OCI-LY7 (cell line): ENCODE measurements at places on chromosomes 11 and 22.

DNA sequence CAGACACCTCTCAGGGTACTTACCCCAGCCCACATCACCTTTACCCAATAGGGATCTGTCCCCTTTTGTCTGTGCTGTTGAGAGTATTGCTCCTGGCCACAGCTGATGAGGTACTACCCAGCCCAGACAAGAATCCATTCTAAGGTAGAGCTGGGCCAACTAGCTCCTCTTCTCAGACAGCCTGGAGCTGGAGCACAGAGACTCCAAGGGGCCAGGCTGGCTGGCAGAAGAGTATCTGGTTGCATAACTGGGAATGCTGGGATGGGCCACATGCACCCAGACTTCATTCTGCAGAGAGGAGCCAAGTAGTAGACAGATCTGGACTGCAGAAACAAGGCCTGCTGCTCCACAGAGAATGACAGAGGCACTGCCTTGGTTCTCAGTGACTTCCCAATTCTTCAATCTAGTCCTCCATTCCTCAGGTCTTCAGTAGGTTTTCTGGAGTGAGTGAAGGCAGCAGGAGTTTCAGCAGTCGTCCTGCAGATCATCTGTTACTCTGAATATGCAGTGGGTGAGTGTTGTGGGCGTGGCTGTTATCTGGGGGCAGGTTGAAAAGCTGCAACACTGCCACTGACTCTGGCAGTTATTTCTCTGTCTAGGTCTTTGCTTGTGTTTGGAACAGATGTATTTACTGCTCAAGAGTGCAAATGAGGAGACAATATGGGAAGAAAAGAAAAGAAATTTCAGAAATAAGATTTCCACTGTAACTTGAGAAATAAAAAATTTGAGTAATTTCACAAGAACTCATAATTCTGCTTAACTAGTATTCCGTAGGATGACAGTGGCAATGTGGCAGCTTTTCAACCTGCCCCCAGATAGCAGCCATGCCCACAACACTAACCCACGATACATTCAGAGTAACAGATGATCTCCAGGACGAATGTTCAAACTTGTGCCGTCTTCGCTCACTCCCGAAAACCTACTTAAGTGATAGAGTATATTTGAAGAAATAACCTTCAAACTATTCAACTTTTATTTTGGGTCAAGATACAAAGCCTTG, 34.9 kb downstream of the MAPK1 start:
- DNase-seq: peak; percentile 21

DNA sequence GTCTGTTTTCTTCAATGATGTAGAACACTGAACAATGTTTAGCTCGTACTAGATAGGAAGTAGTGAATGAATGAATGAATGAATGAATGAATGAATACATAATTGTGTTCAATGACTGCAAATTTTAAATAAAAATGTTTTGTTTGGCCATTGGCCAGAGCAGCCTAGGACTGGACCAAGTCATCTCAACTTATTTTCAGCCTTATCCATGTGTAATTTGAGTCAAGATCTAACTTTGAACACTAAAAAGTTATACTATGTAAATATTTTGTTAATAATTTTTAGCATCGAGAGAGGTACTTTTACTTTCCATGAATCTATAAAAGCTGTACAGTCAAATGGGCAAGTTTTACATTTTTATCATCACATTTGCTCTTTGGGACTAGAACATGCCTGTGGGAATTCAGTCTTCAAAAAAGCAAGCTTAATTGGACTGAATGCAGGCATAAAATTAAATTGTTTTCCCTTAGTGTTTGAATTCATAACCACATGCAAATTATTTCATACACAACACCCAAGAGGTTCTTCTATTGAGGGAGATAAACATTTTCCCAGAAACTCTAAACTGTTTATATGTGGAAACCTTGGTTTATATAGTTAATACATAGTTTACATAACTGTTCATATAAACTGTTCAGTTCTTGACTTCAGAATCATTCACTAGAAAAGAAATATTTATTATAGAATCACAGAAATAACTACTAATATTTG, 222.1 kb upstream of the ANO3 start:
- DNase-seq: no peak

DNA sequence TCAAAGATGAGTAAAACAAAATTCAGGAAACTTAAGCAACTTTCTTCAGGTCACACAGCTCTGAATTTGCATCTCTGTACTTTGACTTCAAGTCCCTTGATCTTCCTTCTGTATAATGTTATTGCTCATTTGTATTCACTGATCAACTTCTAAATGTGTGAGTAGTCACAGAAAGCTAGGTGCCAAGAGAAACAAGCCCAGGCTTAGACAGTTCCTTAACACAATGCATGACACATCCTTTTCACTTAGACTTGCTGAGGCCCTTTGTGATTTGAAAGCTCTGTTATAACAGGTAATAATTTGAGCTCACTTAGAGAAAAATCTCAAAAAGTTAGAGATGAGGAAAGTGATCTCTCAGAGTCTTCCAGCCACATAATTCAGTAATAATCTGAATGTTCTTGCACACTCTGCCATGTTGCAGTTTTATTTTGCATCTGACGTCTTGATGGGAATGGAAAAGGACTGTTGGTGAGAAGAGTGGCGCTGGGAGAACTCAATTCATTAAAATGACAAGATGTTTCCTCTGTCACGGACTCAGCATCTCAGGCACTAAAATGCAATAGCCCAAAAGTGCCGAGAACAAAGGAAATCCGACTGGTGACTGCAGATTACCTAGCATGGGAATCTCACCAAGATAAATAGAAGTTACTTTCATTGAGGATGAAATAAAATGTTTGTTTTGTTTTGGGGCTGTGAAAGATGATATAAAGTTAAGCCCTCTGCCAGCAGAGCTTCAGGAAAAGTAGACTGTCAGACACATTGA, 665.3 kb downstream of the OPCML start:
- DNase-seq: no peak

- no peak for DNase-seq
Measured at GRCh38 chr11:36362902-36363301, 66.8 kb downstream of the PRR5L start.

GRCh38 chr11:117820516-117820915, 4.0 kb downstream of the FXYD2 start:
- no peak for DNase-seq

- DNase-seq: no peak
Measured at GRCh38 chr11:131790586-131790985, 420.2 kb downstream of the NTM start.

DNA sequence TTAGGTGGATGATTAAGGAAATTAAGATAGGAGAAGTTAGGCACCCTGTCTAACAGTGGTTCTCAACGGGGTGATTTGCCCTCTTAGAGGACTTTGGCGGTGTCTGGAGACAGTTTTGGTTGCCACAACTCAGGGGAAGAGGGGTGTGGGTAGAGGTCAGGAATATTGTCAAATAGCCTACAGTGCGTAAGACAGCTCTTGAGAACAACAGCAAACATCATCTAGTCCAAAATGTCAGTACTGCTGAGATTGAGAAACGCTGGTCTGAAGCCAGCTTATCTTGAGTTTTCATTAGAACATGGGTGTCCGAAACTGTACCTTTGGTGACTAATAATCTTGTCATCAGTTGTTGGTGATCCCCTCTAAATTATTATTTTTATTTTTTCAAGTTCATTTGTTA, 38.4 kb downstream of the CECR2 start:
- no peak for DNase-seq

GRCh38 chr11:32659672-32660071, 76.0 kb downstream of the EIF3M start:
- no peak for DNase-seq

DNA sequence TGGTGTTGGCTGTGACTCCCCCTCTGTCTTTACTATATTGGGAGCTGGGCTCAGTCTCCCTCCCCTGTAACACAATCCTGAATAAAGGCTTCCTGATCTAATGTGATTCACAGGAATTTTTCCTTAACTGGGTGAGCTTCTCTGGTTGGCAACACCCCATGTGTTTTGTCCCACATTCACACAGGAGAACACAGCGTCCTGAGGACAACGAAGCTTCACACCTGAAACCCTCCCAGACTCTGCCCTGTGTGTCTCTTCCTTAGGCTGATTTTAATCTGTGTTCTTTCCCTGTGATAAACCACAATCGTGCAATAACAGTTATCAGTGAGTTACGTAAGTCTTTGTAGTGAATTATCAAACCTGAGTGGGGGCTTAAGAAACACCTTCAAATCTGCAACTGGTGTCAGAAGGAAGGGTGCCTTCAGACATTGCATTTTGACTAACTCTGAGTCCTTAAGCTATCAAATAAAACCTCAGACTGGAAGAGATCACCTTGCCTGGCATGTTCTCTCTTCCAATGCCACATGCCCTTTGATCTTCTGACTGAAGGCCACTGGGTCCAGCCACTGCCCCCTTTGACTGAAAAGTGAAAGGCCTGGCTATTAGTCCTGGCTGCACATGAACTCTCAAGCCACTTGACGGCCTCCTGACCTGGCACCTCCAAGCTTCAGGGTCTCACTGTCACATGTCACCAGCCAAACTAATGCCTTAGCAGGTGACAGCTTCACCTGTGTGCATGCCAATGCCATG, 17.3 kb downstream of the APOL3 start:
- no peak for DNase-seq

- DNase-seq: peak; percentile 85
Measured at GRCh38 chr22:40036591-40037225, 42.0 kb downstream of the FAM83F start.

- no peak for DNase-seq
Measured at GRCh38 chr22:32396746-32397145, 15.3 kb downstream of the RTCB start.

GRCh38 chr11:22163394-22163797, 29.5 kb upstream of the ANO5 start:
- DNase-seq: no peak

DNA sequence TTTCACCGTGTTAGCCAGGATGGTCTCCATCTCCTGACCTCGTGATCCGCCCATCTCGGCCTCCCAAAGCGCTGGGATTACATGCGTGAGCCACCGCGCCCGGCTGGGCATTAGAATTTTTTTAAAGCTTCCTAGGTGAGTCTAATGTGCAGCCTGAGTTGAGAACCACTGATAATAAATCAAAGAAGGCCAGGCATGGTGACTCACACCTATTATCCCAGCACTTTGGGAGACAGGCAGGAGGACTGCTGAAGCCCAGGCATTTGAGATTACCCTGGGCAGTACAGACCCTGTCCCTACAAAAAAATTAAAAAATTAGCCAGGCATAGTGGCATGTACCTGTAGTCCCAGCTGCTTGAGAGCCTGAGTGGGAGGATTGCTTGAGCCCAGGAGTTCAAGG, 13.7 kb downstream of the MEI1 start:
- DNase-seq: no peak

- DNase-seq: no peak
Measured at GRCh38 chr11:70251659-70252321, 18.7 kb upstream of the PPFIA1 start.

DNA sequence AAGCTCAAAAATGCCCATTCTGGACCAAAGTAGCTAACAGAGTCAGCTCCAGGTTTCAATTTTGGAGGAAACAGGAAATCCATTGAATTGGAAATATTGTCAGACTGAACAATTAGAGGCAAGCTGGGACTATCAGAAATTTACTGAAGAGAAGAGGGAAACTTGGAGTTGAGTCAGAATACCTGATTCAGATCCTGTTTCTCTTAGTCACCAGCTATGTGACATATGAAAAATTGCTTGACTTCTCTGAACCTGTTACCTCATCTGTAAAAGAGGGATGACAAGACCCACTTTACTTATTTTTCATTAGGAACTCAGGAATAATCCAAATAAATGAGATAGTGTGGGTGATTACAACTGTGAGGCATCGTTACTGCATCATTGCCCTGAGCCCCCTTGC, 148.9 kb upstream of the CADM1 start:
- DNase-seq: no peak

- DNase-seq: no peak
Measured at GRCh38 chr22:24181088-24181995, at the start of gene SUSD2. SUSD2 (plus strand) TSS chr22:24181487; CDS start chr22:24181520, 33 bp downstream.

DNA sequence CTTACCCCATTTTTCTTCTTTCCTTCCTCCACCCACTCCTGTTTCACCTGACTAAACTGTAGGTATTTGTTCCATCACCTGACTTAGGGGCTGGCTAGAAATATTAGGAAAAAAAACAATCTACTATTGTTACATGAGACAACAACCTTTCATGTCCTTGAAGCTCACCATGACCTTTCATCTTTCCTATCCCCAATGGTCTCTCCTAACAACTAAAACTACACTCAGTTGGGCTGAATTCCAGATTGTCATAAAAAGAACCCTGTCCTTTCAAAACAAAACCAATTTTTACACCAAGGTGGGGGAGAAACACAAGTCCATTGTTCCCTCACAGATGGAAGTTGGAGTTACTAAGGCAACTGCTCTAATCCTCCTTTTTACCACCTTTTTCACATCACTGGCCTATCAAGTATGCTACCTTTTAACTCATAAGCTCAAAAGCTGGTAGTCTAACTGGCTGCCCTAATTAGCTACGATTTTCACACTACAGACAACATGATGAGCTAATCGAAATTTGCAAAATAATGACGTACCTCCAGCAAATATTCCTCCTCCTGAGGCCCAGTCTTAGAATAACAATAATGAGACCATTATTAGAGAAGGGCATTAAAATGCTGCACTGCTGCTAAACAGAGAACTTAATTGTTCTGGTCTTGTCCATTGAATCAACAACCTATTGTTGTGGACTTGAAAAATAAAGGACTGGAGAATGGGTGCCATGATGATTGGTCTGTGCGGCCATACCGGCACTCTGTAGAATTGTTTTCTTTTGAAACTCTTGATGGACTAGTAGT, 46.5 kb upstream of the SOX6 start:
- no peak for DNase-seq

DNA sequence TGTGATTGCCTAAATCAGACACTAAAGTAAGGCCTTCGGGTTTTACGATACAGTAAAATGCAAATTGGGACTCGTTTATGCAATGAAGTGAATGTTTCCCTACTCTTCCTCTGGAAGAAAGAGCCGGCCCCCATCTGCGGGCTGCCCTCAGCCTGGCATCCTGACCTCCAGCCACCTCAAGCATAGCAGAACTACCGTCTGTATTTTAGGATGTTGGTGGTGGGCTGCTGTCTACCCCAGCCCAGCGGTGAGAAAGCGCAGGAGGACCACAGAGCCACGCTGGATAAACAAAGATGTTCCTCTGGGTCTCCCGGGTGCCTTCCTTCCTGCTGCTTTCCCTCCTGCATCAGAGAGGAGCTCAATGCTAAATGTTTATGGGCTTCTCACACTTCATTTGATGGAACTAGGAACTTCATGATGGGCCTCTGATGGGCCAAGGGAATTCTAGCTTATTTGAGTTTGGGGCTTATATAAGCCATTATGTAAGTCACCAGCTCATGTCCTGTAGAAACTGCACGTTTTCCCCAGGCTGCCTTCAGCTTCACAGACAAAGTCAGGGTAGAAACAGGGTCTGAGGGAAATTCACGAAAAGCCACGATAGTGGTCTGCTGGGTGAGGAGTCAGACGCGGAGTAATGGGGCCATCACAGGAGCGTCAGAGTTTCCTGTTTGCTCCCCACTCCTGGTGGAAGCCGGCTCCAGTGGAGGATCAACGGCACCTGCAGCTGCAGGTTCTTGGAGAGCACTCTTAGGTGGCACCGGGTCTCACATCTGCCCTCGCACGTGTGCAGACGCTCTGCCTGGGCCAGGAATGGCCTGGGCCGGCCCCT, 287.4 kb downstream of the BRD1 start:
- no peak for DNase-seq

DNA sequence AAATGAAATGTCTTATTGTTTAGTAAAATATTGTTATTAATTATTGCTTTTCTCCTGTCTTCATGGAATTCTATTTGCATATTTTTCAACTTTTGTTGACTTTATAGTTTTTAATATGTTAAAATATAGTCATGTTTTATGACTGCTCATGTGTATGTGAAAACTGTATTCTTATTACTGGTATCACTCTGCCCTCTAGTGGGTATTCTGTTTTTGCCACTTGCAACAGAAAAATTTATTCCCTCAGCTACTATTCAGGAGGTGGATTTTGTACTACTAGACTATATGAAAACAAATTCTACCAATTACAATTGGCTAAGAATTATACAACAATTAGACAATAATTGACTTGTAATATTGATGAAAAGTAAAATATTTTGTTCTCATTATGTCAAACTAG, 45.0 kb downstream of the OR4C6 start:
- DNase-seq: peak; percentile 51
